ENCODE measurements at places on chromosomes 3 and 15.
A peak's percentile ranks its signal among the peaks of the same experiment; 100 is the strongest.

GRCh38 chr3:70985572-70985971 lies 598.0 kb downstream of the FOXP1 start:
- DNase-seq: no peak

DNA sequence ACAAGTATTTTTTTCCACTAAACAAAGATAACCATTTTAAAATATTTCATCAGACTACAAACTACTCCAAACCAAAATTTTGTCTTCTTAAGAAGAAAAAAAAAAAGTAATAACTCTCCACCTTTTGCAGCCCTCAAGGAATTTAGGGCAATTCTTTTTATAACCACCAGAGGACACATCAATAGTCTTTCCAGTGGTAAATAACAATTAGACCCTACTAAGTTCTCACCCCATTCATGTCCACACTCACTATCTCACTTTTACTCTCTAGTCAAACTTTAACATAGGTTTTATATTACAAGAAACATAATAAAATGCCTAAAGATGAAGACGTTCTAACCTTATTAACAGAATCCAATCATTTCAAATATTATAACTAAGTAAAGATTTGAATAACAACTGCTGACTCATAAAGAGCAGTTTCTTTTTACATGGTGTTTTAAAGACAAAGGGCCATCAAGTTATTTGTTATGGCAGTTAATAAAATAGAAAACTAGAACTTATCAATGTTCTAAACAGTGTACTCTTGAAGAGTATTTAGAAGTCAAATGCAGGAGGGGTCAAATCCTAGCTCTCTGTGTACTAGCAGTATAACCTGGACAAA lies 33.0 kb downstream of the CCDC39 start:
- no peak for DNase-seq

DNA sequence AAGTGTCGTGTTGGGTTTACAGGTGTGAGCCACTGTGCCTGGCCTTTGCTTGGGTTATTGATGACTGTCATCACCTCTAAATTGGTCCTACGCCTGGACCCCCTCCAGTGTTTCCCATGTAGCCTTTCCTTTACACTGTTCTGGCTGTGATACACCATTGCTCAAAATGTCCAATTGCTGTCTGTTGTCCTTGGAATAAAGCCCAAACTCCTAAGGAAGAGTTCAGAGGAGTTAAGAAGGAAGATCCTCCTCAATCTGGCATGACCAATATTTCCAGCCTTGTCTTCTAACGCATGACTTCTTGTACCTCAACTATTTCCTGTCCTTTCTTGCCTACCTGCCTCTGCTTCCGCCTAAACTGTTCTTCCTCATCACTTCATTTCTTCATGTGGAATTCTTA lies 113.1 kb downstream of the POLR2M start:
- DNase-seq: no peak

GRCh38 chr3:36192901-36193300 lies 187.4 kb upstream of the STAC start:
- no peak for DNase-seq

DNA sequence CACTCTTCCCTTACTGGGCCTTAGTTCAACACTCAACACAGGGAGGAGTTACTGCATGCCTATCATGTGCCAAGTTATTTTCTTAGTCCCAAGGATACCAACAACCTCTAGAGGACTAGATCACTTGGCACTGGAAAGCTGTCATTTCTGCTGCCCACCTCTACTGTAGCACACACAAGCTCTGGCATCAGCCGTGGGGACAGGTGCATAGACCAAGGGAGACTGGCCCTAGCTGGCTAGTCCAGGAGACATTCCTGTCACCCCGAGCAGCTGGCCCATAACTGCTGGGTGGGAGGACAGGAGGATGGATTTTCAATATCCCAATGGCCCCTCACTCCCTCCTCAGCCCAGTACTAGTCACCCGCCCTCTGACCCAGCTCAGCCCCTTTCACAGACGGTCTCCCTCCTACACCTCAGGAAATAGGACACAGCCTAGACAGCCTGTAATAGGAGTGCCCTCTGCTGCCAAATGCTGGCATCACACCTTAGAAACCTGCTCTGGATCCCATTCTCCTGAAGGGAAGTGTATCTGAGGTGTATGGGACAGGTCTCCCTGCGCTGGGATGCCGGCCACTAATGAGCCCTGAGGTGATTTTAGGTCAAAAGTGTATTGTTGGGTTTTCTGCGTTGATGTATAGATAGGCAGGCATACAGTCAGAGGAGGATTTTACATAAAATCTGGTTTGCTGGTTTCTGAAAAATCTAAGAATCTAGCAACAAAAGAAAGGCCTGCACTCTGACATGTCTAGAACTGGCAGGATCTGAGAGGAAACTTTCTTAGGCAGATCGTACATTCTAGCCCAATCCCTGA lies 3.4 kb upstream of the DZIP1L start:
- peak; percentile 52 for DNase-seq
